Suprapubic skin (tissue), 4 donors: ENCODE measurements at places on chromosomes 5 and 9. TPM values are rescaled to one million over a fixed set of nuclear protein-coding genes. Genes with fewer than 3 reads are reported as not detected.

KDM3B gene
- total RNA-seq = 63.5 TPM

PCDHB9 gene
- total RNA-seq = 2.9 TPM

DNA sequence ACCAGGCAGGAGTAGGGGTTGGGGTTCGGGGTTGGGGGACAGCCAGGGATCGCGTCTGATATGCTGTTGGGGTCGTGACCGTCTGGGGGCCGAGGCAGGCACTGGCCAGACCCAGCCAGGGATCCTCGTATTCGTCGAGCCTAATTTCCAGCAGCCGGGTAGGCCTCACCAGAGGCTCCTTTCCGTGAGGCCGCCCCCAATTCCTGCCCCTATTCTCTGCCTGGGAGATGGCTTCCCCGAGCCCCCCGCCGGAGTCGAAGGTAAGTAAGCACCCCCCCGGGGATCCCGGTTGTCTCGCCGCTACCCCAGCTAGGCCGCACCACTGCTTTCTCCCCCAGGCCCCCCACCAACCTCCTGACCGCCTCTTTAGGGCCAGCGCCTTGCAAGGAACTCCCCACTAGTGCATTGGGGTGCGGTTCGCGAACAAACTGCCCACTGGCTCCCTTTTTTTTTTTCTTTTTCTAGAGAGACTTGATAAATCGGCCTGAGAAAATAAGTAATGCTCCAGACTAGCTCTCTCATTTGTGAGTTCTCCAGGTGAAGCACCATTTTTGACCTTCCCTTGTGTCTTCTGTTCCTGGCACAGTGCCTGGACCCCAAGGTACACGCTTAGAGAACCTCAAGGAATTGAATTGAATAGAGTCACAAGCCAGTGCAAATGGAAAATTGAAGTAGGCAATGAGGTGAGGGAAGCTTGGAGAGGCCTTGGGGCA is 435 bp downstream of the ZNF189 start:
- peaks cover 36% of the 10 kb centered on the region for H3K4me1 ChIP-seq
- peak; percentile 84 for DNase-seq
- peak overlapping the region; percentile 78 for H3K4me3 ChIP-seq
- H3K27me3 ChIP-seq = no peaks in the 10 kb centered on the region
- H3K27ac ChIP-seq = peak overlapping the region; percentile 89

- peaks cover 16% of the 10 kb centered on the region for H3K4me1 ChIP-seq
- H3K36me3 ChIP-seq = no peaks in the 10 kb centered on the region
- H3K4me3 ChIP-seq = peak overlapping the region; percentile 52
- DNase-seq = no peak
- no peak overlapping the region for H3K27ac ChIP-seq
- H3K27me3 ChIP-seq = peaks cover 33% of the 10 kb centered on the region
Measured at GRCh38 chr5:132655821-132656773, 1.9 kb upstream of the IL13 start.

DNA sequence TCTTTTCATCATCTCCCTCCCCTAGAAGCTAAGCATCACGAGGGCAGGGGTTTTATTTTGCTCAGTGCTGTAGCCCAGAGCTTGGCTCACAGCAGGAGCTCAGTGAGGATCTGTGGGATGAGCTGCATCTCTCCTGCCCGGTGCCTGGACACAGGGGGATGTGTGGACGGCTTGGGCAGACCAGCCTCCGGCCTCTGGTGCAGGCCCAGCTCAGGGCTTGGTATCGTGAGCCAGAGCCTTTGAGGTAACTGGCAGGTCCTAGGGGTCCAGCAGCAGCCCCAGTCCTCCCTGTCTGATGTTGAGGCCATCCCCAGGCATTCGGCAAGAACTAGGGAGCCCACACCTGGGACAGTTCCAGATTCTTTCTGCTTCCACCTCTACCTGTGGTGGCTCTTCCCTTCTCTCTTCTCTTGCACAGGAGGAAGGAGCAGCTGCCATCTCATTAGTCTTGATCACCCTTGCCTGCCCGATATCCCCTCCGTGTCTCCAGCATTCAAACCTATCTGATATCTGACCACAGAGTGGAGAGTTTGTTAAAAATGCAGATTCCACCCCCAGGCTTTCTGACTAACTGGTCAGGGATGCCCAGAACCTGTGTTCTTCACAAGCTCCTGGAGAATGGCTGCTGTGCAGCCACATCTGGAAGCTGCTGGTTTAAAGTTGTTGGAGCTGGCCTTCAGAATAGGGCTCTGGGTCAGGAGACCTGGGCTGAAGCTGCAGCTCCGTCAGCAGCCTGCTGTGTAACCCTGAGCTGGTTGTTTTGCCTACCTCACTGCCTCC is 7.9 kb upstream of the SLC6A7 start:
- H3K27me3 ChIP-seq = no peaks in the 10 kb centered on the region
- no peak overlapping the region for H3K27ac ChIP-seq
- DNase-seq = no peak
- H3K4me1 ChIP-seq = peaks cover 25% of the 10 kb centered on the region
- no peaks in the 10 kb centered on the region for H3K36me3 ChIP-seq
- no peak overlapping the region for H3K4me3 ChIP-seq

DNA sequence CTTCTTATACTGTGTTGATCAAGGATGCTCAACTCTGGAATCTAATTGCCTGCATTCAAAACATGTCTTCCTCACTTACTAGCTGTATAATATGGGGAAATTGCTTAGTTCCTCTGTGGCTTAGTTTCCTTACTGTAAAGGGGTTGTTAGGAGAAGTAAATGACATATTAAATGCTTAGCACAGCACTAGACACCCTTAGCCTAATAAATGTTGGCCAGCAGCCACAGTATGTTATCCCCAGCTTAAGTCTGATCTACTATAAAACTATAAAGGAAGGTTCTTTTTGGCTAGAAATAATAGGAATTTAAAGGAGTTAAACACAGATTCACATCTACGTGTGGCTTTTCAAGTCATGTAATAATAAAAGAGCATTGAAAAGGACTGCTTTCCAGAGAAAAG is 232.4 kb downstream of the PCSK1 start:
- no peak overlapping the region for H3K4me3 ChIP-seq
- no peaks in the 10 kb centered on the region for H3K36me3 ChIP-seq
- H3K27me3 ChIP-seq = no peaks in the 10 kb centered on the region
